ENCODE measurements at places on chromosomes 7 and 10.
A peak's percentile ranks its signal among the peaks of the same experiment; 100 is the strongest.

- DNase-seq: no peak
These were observed 4.8 kb downstream of the DOCK4 start for GRCh38 chr7:112201411-112201810.

- DNase-seq: no peak
These were observed 26.5 kb downstream of the CDK14 start for GRCh38 chr7:90622670-90623069.

GRCh38 chr7:18689551-18689950 lies 194.0 kb downstream of the HDAC9 start:
- DNase-seq: no peak

DNA sequence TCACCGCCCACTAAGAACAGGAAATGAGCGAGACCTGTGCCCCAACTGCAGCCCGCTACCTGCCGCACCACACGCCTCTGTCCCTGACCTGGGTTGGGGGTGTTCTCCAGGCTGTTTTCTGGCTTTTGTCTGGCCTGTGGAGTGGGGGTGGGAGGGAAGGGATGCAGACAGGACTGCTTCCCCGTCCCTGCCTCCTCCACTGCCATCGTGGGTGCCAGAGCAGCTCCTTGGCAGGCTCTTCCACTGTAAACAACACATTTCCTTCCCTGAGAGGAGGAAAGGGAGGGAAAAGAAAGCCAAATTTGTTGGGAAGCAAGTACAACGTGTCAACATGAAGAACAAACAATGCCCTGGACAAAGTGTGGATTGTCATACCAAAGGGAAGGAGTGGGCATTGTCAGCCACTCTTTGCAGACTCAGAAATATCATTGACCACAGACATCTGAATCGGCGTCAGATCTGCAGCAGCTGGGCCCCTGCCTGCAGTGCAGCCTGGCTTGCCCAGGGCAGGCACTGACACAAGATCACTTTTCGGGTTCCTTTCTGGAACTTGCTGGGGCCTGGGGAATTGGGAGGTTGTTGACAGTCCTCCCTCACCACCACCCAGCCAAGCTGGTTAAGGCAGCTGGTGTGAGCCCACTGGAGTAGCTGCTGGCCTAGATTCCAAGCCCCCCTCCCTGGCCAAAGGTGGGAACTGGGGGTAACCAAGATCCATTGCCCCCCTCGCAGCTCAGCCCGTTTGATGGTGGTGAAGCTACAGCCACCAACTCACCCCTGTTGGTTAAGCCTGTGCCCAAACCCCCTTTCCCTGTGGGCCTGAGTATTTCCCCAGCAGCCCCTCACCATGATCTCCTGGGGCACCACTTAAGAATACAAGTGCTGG lies 22.6 kb upstream of the TRIM8 start:
- DNase-seq: no peak

GRCh38 chr7:55173671-55174070 lies 154.9 kb downstream of the EGFR start:
- DNase-seq: no peak

- no peak for DNase-seq
These were observed 17.1 kb downstream of the CPA5 start for GRCh38 chr7:130361681-130362080.

DNA sequence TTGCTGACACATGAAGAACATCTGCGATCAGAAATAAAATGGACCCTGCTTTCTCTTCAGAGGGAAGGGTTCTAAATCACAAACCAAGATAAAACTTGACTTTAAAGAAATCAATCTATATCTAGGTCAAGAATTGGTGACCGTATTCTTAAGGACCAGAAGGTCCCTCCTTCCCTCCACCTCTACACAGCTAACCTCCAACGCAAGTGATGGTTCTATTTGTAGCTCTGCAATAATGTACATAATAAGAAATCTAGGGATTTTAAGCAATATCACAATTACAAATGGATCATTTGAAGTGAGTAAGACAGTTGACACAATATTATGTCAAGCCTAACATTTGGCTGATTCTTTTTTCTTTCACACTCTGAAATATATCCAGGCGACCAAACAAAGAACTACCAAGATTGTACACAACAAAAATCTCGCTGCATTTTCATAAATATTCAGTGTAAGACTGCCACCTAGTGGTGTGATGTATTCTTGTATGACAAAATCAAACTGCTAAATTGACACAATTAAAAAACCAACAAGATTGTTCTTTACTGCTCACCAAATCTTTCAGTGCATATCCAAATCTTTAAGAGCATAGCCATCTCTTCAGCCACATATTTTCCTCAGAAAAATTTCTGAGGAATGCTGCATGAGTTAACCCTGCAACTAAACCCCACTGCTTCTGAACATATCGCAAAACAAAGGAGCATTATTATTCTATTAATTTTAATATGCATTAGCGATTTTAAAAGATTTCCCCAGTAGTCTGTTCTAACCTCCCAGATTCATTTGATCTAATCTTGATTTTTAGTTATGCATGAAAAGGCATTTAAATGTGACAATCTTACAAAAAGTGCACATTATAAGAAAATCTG lies 44.5 kb downstream of the ICA1 start:
- no peak for DNase-seq

GRCh38 chr7:128003787-128004186 lies 27.4 kb downstream of the LRRC4 start:
- no peak for DNase-seq

GRCh38 chr10:30701451-30702173 lies 72.1 kb upstream of the LYZL2 start:
- no peak for DNase-seq

- no peak for DNase-seq
These were observed 50.4 kb downstream of the CASD1 start for GRCh38 chr7:94559972-94560371.

- DNase-seq: no peak
These were observed 267.2 kb downstream of the TFEC start for GRCh38 chr7:115763347-115763746.

DNA sequence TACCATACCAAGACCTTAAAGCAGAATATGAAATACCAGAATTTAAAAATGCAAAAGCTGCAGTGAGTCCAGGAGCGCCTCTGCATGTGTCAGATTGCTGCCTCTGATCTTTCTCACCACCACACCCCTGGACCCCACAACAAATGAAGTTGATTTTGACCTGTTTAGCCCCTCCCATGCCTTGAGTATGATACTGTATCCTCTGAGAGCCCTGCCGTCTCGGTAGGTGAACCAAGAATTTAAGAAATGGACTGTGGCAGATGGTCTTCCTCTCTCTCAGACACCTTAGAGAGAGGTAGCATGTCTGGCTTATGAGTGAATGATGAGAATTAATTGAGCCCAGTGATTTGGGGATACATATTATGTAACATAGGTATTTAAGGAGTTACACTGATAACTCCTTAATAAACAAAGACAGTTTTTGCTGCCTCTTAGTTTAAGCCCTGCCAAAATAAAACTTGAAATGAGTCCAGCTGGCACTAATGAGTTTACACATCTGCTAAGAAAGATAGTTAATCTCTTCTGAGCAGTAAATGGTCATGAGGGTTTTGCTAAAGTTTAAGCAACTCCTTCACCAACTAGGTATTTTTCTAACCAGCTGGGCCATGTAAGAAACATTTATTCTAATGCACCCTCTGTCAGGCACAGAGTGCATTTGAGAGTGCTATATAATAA lies 4.5 kb upstream of the TFPI2 start:
- DNase-seq: no peak

- no peak for DNase-seq
These were observed 213.0 kb downstream of the PTPRN2 start for GRCh38 chr7:158374586-158374985.

- DNase-seq: no peak
These were observed 633.2 kb downstream of the ACTR3B start for GRCh38 chr7:153392726-153393125.

DNA sequence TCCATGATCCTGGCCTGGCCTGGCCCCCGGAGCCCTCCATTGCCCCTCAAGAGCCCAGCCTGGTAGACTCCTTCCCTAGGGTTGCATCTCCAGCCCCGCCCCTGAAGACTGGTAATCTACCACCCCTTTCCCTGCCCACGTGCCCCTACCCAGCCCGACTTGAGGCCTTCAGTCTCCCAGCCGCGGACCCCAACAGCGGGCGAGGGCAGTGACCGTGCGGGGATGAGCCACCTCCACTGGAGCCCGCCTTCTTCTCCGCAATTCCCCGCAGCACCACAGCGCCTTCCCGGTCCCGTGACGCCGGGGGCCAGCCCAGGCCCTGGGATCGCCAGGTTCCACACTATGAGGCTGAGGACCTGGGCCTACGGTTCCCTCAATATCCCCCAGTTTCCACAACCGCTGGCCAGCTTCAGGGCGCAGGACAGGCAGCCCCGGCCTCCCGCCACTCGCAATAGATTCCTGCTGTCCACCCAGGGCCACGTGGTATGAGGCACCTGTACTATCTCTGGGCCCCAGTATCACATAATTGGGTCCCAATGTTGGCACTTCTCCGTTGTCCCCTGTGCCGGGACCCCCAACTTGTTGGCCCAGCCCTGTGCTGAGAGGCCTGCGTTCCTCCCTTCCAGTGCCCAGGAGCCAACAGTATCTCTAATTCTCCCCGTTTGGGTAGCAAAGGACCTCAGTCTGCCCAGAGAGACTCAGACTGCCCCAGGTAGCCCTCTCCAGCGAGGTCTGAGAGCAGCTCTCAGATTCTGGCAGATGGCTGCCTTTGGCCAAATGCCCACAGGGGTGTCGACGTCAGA lies 1.1 kb upstream of the GPRIN2 start:
- DNase-seq: peak; percentile 1

GRCh38 chr10:28935061-28935460 lies 257.7 kb downstream of the BAMBI start:
- no peak for DNase-seq

- no peak for DNase-seq
These were observed 614.0 kb downstream of the AUTS2 start for GRCh38 chr7:70212281-70212680.

DNA sequence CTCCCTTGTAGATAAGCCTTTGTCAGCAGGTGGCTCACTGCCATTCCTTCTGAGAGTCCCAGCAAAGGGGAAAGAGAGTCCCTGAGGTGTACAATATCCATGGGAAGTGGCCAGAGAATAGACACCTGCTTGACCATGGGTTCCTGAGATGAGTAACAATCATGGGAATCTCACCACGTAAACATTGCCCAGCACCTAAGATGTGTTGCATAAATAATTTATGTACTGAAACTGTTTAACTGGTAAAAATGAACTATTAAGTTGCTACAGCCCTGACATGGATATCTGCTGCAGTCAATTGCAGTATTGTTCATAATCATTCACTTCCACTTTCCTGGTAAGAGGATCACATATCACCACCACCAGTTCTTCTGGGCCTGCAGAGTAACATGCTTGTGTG lies 123.8 kb upstream of the INHBA start:
- DNase-seq: no peak

- DNase-seq: no peak
These were observed 73.4 kb downstream of the NRBF2 start for GRCh38 chr10:63206576-63206975.

- no peak for DNase-seq
These were observed 168.0 kb upstream of the AHR start for GRCh38 chr7:17130281-17131059.

DNA sequence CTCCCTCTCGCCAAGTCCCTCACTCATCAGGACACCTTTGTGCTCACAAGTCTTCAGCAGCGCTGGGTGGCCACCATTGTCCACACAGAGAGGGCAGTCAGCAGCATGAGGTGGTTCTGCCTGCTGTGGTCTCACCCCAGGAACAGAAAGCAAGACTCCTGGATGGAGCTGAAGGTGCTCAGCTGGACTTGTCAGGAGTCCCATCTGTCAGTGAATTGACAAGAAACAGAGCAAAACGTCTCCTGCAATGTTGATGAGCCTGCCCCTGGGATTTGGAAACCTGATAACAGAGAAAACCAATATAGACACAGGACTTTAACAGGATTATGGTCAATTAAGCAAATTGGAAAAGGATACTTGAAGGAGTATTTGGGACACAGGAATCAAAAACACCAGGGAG lies 122.2 kb upstream of the PRSS58 start:
- no peak for DNase-seq

GRCh38 chr7:110852156-110852940 lies 238.6 kb upstream of the LRRN3 start:
- DNase-seq: no peak

DNA sequence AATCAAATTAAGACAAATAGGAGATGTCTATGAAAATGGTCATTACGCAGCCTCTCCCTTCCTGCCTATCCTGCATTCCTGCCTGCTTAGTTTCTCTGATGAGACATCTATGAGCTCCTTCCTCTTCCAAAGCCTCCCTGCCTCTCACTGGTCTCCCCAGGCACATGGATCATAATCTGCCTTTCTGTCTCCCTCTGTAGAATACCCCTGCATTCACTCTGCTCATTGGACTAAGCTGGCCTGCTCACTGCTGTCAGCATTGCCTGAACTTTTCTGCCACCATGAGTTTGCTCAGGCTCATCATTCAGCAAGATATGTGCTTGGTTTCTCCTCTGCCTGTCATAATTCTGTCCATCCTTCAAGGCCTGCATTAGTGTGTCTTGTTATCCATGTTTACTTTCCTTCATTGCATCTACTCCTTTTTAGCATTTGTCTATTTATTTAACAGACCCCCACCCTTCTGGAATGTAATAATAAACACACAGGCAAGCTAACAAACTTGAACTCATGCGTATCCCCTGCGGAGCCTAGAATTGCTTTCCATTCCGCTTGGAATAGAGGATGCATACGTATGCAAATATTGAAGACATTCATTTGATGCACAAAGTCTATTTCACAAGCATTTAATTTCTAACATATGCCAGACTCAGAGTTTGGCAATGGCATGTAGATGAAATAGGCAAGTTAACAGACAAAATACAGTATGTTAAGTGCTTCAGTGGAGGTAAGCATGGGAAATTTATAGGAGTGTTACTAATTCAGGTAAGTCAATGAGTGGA lies 88.3 kb downstream of the PTPRZ1 start:
- DNase-seq: no peak

DNA sequence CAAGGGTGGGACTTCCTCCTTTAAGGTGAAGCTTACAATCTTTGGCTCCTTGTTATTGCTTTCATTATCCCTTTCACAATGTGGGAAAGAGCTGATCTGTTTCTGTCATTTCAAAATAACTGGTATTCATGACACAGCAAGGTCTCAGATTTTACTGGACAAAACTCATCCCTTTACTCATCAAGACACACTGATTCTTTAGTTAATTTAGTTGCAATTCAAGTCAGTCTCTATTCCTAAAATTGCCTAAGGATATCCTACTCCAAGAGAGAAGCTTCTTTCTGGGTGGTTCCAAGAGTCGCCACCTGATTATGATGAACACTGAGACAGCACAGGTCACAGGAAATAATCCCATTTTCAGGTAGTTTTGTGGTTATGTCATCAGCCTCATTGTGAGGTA lies 5.8 kb upstream of the PNLIPRP3 start:
- no peak for DNase-seq

Measured in thoracic aorta (tissue), 2 donors.